Activated CD8-positive, alpha-beta memory T cell treated with anti-CD3 and anti-CD28 coated beads for 24 hours (primary cell): ENCODE measurements at places on chromosomes 5 and 9.

DNA sequence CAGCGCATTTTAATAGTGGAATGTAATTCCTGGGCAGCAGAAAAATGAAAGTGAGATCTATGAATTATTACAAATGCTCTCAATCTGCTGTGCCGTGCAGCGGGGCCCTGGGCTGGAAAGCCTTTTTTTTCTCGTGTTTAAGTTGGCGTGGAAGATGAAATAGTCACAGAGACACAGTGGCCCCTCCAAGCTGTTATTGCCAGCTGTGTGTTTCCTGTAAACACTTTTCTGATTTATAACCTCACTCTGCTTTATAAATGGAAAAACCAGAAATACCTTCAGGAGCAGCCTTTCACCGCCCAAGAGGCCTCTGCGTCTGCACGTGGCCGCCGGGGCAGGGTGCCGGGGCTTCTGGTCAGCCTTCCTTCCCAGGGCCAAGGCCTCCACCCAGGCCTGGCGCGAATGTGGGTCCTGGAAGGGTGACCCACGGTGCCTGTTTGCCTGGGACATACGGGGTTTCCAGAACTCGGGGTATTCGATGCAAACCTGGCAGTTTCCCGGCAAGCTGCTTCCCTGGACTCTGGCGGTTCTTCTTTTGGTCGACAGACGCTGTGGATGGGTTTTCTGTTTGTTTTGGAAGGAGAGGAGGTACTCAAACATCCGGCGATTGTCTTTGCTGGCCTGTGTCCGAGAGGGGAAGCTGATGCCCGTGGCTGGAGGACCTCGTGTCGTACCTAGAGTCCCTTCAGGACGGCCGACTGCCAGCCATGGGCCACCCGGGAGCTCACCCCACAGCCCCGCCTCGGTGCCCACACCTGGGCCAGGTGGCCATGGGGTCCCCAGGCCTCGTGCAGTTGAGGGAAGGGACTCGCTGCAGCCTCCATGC lies 256.7 kb downstream of the PARP8 start:
- DNase-seq: no peak

DNA sequence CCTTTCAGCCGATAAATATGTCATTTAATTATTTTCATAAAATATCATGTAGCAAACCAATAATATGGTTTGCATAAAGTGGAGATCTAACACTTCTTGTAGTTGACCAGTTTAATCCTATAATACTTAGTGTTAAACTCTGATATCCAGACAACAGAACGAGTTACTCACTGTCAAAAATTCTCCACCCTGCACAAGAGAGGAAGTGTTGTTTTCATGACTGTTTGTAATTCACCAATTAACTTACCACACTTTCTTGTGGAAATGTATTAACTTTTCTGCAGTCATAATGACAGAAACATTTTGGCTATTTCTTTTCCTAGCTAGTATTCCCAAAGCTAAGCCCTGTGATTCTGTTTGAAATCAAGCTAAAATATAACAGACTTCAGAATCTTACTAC lies 555.3 kb upstream of the FTMT start:
- DNase-seq: no peak

DNA sequence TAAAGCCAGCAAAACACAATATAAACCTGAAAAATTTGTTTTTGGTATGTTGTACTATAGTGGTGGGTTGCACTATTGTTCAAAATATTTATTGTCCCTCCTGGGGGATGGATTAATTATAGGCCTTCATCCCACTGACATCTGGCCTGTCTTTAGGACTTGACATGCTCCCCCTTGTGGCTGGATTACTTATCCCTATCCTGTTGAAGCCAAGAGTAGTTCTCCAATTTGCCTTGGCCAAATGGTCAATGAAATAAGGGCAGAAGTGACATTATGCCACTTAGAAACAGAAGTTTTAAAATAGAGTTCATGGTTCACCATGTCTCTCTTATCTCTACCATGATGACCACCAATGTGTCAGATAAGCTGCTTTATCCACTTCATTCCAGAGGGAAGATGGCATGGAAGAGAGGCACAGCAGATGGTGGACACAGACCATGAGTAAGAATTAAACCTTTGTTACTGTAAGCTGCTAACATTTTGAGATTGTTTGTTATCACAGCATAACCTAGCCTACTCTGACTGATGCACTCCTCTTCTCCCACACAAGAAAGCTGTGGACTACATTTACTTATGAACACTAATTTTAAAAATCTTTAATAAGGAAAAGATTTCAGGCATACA lies 29.2 kb upstream of the ARHGEF28 start:
- DNase-seq: no peak

- DNase-seq: no peak
These were observed 238.2 kb upstream of the DAB2 start for GRCh38 chr5:39662945-39663344.

DNA sequence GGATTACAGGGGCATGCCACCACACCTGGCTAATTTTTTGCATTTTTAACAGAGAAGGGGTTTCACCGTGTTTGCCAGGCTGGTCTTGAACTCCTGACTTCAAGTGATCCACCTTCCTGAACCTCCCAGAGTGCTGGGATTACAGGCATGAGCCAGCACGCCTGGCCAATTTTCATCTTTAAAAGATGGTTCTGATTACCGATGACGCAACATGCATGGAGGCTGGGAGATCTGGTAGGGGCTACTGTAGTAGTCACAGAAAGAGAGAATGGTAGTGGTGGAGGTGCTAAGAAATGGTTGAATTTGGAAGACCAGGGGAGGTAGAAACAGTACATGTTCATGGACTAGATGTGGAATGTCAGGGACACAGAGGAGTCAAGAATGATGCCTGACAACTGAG lies 22.4 kb upstream of the RETREG1 start:
- DNase-seq: no peak

DNA sequence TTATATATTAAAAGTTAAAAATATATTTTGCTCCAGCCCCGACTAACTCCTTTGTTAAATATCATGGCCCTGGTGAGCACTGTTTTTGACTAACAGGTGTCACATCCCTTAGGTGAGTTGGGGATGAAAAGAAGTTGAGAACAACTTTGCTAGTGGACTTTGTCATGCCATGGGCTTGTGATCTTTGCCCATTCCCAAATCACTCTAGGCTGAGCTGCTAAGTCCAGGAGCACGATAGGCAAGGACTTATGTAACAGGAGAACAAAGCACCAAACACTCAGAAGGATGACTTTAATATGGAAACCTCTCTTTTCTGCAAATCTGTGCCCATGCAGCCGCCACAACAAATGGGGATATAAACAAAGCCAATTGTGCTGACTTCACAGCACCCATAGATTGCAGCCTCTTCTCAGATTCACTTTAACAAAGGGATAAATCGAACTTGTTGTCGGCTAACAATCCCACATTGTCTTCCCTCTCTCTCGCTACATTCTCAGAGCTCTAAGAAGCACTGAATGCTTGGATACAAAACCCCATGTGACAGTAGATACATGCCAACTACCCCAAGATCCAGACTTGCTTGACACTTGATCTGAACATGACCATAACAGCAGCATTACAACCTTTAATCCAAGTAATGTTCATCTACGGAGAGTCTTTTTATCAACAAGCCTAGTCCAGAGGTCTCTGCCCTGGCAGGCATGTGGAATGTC lies 86.8 kb upstream of the CD180 start:
- no peak for DNase-seq

DNA sequence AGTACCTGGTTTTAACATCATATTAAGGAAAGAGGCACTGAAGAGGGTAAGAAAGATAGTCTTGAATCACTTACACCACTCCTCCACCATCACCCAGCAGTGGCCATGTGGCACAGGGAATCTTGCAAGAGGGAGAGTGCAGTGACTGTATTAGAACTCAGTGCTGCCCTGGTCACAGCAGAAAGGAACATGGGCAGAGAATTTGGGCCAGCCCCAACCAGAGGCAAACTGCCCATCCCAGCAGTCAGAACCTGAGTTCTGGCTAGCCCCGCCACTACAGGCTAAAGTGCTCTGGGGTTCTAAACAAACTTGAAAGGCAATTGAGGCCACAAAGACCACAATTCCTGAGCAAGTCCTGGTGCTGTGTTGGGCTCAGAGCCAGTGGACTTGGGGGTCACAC lies 16.7 kb upstream of the EFNA5 start:
- no peak for DNase-seq

DNA sequence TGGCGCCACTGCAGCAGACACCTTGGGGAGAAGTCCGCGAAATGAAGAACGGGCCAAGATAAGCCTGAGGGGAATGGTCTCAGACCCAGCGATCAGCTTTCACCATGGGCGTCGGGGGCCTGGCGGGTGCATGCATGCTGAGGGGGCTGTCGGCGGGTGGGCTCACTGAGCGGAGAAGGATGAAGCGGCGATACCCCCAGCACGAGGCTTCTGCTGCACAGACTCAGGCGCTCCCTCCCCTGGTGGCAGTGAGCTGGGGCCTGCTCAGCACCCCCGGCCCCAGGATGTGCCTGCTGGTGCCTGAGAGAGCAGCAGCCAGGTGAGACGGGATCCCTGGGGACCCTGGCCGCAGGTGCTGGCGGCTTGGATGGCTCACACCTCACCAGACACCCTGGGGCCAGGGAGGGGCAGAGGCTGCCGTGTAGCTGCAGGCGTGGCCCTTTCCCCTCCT lies 31.2 kb downstream of the CEP72 start:
- no peak for DNase-seq

GRCh38 chr9:83146325-83146724 lies 83.4 kb upstream of the RASEF start:
- DNase-seq: no peak

DNA sequence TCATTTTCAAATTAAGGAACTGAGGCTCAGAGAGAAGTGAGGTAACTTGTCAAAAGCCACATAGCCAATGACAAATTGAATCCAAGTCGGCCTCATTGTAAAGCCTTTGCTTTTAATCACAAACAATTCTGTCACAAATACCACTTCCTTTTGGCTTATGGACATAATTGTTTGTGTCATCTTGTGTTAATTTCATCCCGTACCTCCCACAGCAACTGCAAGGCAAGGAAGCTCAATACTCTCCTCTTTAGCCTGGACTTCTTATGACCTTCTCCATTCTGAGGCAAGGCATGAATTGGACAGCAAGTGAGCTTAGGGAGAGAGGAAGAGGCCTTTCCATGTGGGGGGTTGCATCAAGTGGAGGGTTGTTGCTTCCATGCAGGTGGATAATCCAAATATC lies 62.2 kb upstream of the SLC2A8 start:
- DNase-seq: no peak

- no peak for DNase-seq
These were observed 196.7 kb downstream of the EBF1 start for GRCh38 chr5:158903006-158903405.

DNA sequence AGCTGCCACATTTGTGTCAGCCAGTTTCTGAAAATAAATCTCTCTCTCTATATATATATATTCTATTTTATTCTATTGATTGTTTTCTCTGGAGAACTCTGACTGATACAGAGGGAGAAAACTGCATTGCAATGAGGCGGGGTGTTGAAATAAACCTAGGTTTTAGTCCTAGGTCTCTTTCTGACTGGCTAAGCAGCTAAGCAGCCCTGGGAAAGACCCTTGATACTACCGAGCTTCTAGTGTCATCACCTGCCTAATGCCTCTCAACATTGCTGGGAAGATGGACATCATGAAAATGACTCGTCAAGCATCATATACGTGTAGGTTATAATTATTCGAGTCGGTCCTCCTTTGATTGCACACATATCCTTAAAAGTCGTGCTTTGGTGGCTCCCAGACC lies 166.5 kb upstream of the IL12B start:
- DNase-seq: no peak

GRCh38 chr9:135016037-135016640 lies 71.3 kb upstream of the OLFM1 start:
- no peak for DNase-seq

GRCh38 chr5:118891252-118891651 lies 97.1 kb downstream of the DTWD2 start:
- DNase-seq: no peak

DNA sequence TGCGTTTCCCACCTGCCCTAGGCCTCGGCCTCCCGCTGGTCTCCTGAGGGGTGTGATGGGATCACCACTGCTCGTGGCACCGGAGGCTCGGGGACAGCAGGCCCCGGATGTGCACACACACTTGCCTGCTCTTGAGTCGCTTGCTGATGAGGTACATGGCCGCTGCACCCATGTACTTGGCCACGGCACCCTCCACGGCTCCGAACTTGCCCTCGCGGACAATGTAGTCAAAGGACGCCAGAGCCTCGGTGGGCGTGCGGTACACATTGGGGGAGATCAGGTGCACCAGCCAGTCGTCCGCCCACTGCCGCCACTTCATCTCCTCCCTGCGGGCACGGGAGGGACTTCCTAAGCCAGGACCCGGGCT lies 4.7 kb downstream of the PTGES2 start:
- DNase-seq: no peak

DNA sequence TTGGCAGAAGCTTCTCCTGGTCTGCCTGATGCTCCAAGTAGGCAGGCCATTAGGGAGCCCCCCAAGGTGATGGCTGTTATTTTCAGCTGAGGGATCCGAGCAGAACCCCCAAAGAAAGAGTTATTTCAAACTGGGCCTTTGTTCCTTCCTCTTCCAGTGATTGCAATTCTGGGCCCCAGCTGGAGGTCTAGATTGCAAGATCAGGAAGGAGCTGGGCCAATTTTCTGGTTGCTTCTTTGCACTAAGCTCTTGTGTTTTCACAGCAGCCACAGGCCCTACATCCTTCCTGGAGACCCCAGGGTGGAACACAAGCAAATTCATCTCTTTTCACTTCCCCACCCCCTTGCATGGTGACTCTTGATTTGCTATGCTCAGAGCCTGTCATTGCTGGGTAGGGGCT lies 215.0 kb downstream of the SEMA6A start:
- no peak for DNase-seq

- DNase-seq: no peak
These were observed 36.3 kb upstream of the PALM2AKAP2 start for GRCh38 chr9:109743696-109744095.

- DNase-seq: no peak
These were observed 97.0 kb downstream of the MACIR start for GRCh38 chr5:103355579-103355978.

DNA sequence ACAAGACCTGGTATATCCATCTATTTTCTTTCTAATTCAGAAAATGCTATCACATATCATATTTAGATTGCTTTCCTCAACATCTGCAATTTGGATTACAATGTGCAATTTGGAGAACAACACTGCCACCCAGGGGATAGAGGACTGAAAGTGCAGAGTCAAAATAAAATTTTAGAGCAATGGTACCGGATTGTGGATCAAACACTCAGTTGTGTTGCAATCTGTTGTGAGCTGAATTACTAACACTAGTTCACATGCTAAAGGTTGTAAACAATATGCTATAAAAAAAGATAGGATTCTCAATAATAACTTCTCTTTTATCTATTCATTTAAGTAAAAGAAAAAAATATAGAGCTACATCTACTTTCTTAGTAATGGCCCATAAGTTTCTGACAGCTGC lies 11.9 kb upstream of the SRFBP1 start:
- DNase-seq: no peak

DNA sequence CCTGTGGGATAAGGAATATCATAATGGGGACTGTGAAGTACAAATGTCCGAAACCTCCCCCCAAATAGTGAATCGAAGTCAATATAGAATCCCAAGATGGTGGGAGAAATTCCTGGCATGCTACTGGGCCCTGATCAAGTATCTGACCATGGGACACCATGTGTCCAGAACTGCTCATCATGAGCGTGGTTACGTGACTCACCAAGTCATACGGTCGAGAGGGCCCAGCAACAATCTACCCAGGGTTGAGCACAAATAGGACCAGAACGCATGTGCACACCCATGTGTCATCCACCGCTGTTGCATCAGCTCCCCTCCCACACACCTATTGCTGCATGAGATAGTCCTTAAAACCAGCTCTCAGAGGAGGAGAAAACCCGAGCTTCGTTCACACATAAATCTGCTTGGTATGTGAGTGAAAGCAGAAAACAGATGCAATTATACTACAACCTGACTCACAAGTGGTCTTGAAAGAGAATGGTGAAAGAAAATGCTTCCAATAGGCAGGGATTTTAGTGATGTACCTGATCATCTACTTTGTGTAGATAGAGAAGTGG lies 353.2 kb downstream of the CWC27 start:
- no peak for DNase-seq
